ENCODE measurements at places on chromosomes 2 and 18.

DNA sequence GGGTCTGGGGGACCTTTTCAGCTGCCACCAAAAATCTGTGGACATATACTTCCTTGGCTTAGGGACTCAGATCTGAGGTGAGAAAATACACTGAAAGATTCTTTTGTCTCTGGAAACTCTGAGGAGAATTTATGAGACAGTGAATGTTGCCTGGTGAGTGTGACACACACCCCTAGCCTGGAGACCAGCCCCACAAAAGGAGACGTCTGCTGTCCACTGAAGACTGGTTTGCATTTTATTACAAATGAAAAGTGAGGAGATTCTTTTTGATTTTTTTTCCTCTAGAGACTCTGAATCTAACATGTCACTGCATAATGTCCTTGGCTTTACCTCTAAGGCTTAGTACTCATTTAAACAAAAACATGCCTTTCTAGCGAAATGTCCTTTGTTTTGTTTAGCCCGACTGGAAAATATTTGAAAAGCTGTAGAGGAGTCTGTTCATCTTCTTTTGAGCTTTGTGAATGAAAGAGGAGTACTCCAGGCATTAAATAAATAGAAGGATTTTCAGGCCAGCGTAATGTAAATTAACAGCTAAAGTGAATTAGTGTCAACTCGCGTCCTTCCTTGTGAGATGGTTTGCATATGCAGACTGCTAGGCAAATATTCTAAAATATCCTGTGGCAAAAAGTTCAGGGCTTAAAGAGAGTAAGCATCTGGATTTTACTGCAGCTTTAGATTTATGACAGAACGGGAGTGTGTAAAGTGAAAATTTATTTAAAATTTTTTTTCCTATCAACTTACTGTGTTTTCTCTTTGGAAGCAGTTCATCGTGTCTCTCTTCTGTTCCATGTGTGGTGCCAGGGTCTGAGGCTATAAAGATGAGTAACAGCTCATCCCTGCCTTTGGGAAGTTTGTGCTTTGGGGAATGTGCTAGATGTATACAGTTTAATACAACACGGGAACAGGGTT lies 125.4 kb downstream of the VWA3B start:
- DNase-seq, result no peak

DNA sequence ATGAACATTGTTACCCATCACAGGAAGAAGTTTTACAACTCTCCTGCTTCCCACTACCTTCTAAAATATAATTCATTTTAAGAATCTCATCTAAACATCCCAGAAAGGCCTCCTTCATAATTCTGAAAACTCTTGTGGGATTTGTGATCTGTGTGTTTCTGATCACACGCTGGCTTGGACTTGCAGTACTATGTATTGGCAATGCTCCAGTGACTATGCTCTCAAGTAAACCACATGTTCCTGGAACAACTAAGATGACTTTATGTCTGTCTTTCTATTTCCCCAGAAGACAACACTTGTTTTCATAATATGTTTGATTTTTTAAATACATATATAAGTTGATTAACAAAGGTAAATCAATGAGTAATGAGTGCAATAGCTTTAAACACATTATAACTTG lies 376.6 kb upstream of the NETO1 start:
- no peak for DNase-seq

DNA sequence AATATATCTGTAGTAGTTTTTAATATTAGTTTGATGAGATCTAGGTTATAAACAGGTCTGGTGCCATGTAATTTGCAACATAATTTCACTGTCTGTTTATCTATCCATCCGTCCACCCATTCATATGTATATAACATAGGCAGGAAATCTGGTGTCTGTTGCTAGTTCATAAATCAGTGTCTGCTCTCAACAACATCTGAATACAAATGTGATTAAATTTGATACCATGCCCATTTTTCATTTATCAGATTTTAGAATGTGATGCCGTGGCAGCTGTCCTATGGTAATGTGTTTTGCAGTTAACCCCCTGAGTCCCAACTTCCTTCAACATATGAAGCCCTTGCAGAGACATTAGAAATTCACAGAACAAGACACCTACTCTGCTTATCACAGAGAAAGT lies 228.4 kb downstream of the CMPK2 start:
- no peak for DNase-seq

- DNase-seq, result no peak
Observed at GRCh38 chr2:232076736-232077135, 115.2 kb downstream of the DIS3L2 start.

GRCh38 chr2:75788154-75788553 lies 77.4 kb upstream of the GCFC2 start:
- no peak for DNase-seq

GRCh38 chr2:34734662-34735061 lies 1135.6 kb upstream of the FAM98A start:
- no peak for DNase-seq

DNA sequence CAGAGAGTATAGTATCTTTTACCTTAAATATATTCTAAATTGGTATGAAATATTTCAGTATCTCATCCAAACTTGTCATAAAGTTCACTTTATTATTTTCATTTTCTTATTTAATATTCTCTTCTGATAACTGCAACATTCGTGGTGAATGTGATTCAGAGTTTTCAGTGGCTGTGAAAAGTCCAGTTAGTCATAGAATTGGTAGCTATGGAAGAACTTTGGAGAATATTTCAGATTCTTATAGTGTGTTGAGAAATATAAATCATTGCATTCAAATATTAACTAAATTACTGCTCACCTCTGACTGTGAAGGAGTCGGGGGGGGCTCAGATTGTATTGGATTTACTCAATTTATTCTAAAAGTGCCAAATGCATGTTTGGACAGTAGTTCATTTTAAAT lies 178.6 kb upstream of the VWC2L start:
- DNase-seq, result no peak

DNA sequence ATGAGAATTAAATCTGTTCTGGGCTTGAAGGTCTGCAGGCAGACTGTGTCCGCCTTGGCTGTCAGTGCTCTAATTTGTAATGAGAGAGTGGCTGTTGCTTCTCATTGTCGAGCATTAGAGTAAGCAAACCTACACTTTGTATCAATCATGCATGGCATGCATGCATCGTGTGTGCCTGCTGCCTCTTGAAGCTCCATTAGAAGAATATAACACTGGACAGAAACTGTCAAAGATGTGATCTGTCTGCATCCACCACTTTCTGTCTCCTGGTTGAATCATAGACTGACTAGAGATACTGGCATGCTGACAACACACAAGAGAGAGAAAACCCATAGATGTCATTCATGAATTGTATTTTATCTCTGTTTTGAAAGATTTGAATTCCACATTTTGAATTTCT lies 275.0 kb upstream of the NXPH2 start:
- DNase-seq, result no peak

DNA sequence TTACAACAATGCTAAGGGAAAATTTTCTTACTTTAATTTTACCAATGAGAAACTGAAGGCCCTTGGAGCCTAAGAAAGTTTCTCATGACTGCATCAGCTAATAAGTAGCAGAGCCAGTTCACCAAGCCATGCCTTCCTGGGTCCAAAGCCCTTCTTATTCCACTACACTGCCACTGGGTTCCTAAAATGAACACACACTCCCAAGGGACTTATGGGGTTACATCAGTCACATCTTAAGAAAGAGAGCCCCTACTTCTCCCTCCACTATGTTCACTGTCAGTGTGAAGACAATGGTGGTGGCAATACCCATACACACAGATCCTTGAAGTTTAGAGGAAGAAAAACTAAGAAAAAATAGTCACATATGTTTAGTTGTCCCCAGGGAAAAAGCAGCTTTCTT lies 20.6 kb downstream of the MBD2 start:
- no peak for DNase-seq

- DNase-seq, result no peak
Observed at GRCh38 chr2:170288859-170289258, 110.9 kb downstream of the MYO3B start.

GRCh38 chr2:151350579-151351195 lies 6.7 kb upstream of the TNFAIP6 start:
- DNase-seq, result no peak

DNA sequence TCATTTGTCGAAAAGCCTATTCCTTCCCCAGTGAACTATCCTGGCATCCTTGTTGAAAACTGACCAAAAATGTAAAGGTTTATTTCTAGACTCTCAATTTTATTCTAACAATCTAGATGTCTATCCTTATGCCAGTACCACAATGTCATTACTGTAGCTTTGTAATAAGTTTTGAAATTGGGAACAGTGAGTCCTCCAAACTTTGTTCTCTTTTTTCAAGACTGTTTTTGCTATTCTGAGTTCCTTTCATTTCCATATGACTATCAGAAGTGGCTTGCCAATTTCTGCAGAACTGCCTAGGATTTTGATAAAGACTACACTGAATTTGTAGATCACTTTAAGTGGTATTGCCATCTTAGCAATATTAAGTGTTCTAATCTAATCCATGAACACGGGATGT lies 9.7 kb downstream of the STARD7 start:
- DNase-seq, result no peak

GRCh38 chr18:23341383-23341782 lies 111.7 kb upstream of the RIOK3 start:
- no peak for DNase-seq

DNA sequence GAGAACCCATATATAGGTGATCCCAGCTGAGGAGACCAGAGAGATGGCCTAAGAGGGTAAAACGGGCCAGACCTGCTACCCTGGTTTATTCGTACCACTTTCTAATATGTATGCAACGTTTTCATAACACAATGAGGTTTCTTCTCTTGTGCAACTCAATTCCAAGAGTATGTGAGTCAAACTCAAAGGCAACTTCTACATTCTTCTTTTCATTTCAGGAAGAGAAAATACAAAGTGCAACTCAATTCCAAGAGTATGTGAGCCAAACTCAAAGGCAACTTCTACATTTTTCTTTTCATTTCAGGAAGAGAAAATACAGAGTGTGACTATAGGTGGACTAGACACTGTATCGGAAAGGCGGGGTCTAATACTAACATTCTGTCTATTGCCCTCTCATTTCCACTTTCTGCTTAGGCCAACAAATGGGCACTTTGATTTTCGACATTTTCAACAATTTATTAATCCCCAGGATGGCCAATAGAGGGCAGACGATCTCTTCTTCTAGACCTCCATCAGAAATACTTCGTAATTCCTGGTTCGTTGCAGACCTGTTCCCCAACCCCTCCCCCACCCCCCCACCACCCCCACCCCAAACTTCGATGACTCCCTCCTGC lies 3.7 kb upstream of the CRIM1 start:
- DNase-seq, result no peak

DNA sequence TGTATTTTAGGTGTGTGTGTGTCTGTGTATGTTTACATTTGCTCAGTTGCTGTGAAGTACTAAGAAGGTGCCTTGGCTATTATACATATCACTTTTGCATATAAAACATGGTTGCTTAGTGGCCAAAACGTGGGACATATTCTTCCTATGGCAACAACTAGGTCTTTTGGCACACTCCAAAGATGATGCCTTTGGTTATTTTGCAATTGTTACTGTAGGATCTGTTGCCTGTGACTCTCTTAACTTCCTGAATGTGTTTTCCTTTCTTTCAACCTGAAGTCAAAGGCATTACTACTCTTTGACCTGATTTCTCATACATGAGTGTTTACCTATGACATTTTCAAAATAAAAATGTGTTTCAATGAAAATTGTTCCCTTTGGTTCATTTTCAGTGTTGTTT lies 160.5 kb downstream of the UBE2E3 start:
- no peak for DNase-seq

DNA sequence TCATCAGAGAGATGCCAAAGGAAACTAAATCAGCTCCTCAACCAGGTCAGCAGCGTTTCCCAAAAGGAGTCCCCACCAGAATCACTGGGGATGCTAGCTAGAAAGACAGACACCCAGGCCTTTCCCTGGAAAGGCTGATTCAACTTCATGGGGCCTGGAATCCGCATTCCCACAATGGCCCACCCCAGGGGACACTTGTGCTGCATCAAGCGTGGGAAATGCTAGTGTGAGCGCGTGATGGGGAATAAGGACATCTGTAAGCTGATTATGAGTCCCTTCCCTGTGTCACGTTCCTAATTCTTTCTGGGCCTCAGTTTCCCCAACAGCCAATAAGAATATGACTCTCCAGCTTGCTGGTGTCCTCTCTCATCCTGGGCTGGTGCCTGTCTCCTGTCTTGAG lies 2.2 kb upstream of the WNT10A start:
- DNase-seq, result no peak

GRCh38 chr2:128752691-128753263 lies 434.1 kb upstream of the HS6ST1 start:
- no peak for DNase-seq

DNA sequence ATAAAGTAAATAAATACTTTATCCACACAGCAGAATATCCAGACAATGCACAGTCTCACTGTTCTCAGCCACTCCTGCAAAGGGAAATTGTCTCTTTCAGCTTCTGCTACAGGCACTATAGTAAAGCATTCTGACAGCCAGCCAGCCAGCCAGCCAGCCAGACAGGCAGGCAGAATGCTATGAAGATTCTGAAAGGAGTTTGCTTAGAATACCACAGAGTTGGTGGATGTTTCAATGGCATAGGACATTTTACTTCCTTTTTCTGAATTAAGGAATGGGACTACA lies 116.1 kb upstream of the CYP26B1 start:
- no peak for DNase-seq

GRCh38 chr2:110946902-110947301 lies 173.8 kb upstream of the BCL2L11 start:
- no peak for DNase-seq

GRCh38 chr2:127429291-127429690 lies 11.1 kb downstream of the PROC start:
- no peak for DNase-seq

Data from left forelimb (tissue), 1 donor.